ENCODE measurements at places on chromosomes 1 and 21.

DNA sequence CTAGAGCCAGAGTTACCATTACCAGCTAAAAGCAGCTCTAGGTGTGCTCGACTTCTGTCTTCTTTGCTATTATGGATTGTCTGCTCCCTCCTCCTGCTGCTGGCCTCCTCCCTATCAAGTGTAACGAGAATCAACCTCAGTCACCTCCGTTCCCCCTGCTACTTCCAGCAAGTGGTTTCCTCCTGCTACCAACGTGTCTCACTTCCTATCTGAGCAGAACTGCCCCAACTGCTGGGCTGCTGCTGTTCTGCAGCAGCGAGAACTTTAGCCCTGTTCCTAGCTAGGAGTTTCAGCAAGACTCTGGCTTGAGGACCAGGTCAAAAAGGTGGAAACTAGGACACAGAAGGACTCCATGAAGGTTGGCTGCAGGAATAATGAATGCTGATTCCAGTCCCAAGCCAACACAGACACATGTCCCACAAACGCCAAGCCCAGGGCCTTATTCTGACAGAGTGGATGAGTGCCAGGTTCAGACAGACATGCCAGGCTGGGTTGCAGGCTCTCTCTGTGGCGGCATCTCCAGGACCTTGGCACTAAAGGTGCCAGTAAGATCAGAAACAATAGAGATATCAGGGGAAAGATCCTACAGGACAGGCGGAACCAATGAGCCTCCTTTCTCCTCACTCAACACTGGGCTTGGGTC lies 46.9 kb downstream of the CD34 start:
- DNase-seq = no peak

- no peak for DNase-seq
These were observed 5.9 kb downstream of the CNIH3 start for GRCh38 chr1:224621813-224622682.

GRCh38 chr1:41619511-41620364 lies 135.3 kb upstream of the EDN2 start:
- DNase-seq = no peak

GRCh38 chr21:32483293-32483595 lies 70.7 kb downstream of the EVA1C start:
- DNase-seq = no peak
